ENCODE measurements at places on chromosomes 2 and 18.

- no peak for DNase-seq
These were observed 297.4 kb upstream of the ACVR2A start for GRCh38 chr2:147547440-147547839.

GRCh38 chr2:201517094-201517493 lies 65.6 kb downstream of the STRADB start:
- no peak for DNase-seq

GRCh38 chr2:11377928-11378545 lies 33.6 kb upstream of the ROCK2 start:
- DNase-seq: no peak

DNA sequence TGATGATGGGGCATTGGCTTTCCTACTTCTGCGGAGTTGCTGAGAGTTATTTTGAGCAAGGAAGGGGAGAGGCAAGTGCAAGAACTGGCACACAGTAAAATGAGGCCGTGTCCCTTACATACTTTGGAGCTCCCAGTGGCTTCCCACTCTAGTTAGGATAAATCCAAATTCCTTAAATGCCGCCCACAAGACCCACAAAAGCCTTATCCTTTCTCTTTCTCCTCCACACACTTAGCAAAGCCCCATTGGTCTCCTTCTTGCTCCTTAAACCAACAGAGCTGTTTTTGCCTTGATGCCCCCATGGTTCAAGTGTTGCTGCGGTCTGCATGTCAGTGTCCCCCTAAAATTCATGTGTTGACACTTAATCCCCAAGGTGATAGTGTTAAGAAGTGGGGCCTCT lies 24.3 kb downstream of the TMEM247 start:
- no peak for DNase-seq

DNA sequence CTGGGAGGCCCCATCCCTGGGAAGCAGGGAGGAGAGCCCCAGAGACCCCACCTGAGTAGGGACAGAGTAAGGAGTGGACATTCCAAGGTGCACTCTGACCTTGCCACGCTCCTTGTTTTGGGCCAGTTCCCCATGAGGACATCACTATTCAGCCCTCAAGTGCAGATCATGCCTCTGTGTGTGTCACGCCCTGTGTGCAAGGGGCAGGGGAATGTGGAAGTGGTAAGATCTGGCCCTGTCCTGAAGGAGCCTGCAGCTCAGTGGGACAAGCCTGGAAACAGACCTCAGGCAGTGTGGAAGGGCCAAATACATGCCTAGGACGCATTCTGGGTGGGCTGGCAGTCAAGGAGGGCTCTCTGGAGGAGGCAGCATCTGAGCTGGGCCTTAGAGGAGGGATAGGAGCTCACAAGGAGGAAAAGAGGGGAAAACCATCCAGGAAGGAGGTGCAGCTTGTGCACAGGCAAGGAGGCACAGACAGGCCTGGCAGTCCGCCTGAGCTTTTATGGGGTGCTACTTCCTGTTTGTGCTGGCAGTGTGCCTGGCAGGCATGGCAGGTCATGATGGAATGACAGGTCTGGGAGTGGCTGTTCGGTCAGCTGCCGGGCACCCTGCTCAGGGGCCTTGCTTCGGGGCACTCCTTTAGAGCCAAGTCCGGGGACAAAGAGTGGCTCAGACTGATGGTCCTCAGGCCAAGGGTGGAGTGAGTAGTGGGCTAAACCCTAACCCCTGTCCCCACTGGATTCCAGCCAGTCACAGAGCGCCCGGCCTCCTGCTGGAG lies 3.3 kb downstream of the KLHL30 start:
- no peak for DNase-seq

- DNase-seq: no peak
These were observed 66.3 kb downstream of the ZEB2 start for GRCh38 chr2:144453486-144454158.

- DNase-seq: no peak
These were observed 72.2 kb upstream of the CHRNA1 start for GRCh38 chr2:174836377-174836994.

DNA sequence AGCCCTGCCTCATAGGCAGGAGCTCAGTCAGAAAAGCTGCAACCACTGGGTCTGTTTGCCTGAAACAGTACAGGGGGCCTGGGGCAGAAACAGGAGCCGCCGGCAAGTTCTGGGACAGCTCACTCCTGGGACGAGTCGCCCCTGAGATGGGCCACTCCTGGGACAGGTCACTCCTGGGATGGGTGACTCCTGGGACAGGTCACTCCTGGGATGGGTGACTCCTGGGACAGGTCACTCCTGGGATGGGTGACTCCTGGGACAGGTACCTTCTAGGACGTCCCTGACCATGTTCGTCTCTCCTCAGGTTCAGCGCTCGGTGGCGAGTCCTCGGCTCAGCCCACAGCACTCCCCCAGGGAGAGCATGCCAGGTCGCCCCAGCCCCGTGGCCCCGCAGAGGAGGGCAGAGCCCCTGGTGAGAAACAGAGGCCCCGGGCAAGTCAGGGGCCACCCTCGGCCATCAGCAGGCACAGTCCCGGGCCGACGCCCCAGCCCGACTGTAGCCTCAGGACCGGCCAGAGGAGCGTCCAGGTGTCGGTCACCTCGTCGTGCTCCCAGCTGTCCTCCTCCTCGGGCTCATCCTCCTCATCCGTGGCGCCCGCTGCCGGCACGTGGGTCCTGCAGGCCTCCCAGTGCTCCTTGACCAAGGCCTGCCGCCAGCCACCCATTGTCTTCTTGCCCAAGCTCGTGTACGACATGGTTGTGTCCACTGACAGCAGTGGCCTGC lies 51.8 kb downstream of the NTSR2 start:
- DNase-seq: no peak

DNA sequence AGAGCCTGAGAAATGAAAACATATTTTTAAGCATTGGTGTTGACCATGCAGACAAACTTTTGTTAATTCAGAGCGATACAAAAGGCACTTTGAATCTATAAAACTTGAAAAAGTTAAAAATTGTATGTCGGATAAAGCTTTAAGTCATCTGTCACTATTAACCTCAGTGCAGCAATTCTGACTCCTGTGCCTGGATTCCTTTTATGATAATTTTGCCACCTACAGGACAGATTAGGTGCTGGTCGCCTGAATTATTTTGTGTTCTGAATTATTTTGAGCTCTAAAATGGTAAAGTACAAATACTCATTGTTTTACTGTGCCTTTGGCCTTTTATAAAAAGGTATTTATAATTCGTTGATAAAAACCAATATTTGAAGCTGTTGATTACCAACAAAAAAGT lies 19.4 kb upstream of the RNF138 start:
- DNase-seq: peak; percentile 28

DNA sequence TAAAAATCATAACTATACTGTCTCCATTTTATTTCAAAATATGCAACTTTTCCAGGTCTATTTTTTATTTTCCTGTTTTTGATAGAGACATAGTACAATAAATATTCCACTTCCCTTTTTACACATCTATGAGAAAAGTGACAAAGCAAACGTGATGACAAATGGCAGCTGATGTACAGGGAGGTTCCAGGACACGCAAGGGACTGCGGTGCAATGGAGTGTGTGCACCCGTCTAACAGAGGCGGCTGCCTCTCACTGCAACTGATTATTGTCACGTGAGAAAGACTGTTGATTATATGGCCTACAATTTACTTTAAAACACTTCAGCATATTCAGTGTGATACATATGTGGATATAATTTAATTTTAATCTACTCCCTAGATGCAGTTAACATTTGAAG lies 142.6 kb downstream of the LRRC30 start:
- no peak for DNase-seq

DNA sequence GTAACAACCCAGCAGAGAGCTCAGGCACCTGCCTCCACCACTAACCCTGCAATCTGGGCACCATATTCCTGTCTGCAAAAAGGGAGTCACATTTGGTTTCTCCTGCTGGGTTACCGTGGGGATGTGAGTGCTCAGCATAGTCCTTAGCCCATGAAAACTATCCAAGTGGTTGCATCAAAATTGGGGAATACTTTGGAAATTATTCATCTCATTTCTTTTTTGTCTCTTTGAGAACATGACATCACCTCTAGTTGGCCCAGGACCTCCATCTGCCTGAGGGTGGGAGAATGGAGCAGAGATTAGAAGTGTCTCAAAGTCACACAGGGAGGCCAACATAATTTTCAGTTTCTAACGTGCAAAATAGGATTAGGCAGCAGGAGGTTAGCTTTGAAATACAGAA lies 19.3 kb upstream of the SPP2 start:
- DNase-seq: no peak

- DNase-seq: no peak
These were observed 429.3 kb downstream of the TGIF1 start for GRCh38 chr18:3879114-3879835.

DNA sequence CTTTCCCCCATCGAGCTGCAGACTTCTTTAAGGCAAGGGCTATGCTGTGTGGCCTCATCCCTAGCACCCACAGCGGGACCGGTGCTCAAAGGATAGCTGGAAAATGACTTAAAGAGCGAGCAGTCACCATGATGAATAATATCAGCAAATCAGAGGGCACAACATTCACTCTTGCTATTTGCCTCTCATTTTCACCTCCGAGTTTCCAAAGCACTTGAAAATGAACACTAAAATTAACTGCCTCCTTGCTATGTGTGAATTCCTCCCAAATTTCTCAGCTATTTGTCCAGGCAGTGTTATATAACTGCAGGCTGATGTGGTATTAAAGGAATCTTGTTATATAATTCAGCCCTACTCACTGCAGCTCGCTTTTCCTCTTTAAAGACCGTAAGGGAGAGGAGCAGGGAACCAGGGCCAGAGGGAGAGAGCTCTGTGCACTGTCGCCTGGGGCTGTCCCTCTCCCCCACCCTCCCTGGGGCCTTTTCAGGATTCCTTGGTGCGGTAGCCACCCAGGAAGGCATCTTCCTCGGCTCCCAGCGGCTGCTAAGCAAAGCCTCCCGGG lies 1.4 kb downstream of the CYS1 start:
- peak; percentile 37 for DNase-seq

DNA sequence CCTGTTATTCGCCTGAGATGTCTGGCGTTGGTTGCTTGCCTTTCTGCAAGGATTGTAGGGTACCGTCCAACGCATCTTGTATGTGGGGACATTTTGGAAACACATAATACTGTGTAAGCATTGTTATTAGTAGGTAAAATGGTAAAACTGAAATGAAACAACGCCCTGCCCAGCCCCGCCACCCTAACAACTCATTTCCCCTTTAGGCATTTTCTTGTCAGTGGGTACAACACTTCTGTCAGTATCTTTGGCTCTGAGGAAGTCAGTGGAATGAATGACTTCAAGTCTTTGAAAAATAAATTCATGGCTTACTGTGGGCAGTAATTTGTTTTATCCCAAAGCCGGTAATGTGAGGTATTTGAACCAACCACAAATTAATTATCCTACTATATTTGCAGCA lies 86.0 kb downstream of the FMNL2 start:
- DNase-seq: no peak

GRCh38 chr2:189347540-189347939 lies 93.7 kb upstream of the WDR75 start:
- peak; percentile 35 for DNase-seq

- no peak for DNase-seq
These were observed 105.6 kb upstream of the REV1 start for GRCh38 chr2:99595373-99595772.
